ENCODE measurements at places on chromosomes 5 and 9. TPM values are rescaled to one million over a fixed set of nuclear protein-coding genes. Genes with fewer than 3 reads are reported as not detected.

The PWWP2A gene
- total RNA-seq: 8.9 TPM

The BAG1 gene
- 40.8 TPM for total RNA-seq

The CYSRT1 gene
- 0.16 TPM for total RNA-seq

The SOWAHA gene
- not detected for total RNA-seq

The ZDHHC11 gene
- total RNA-seq: 2.1 TPM

The LURAP1L gene
- 11.3 TPM for total RNA-seq

The GLRA1 gene
- total RNA-seq: not detected

The SLC1A3 gene
- 0.49 TPM for total RNA-seq

The NSG2 gene
- not detected for total RNA-seq

The LSM11 gene
- 7.6 TPM for total RNA-seq

The PLK2 gene
- 699 TPM for total RNA-seq

The STC2 gene
- total RNA-seq: 6.6 TPM

The FAT2 gene
- under 0.01 TPM for total RNA-seq

The CERT1 gene
- 22.2 TPM for total RNA-seq

The FIBCD1 gene
- not detected for total RNA-seq

The GAS1 gene
- 0.63 TPM for total RNA-seq

The RASEF gene
- total RNA-seq: not detected

The ENC1 gene
- 32.2 TPM for total RNA-seq

The TMC1 gene
- total RNA-seq: 1.3 TPM

The MAP1B gene
- total RNA-seq: 35.5 TPM

The KIF20A gene
- 43.3 TPM for total RNA-seq

The HSPA4 gene
- total RNA-seq: 55.2 TPM

The SPATA31E1 gene
- total RNA-seq: not detected

The SV2C gene
- total RNA-seq: not detected
